Left renal cortex interstitium (tissue), 4 donors: ENCODE measurements at places on chromosomes 5 and 9. TPM values are rescaled to one million over a fixed set of nuclear protein-coding genes. Genes with fewer than 3 reads are reported as not detected.

DNA sequence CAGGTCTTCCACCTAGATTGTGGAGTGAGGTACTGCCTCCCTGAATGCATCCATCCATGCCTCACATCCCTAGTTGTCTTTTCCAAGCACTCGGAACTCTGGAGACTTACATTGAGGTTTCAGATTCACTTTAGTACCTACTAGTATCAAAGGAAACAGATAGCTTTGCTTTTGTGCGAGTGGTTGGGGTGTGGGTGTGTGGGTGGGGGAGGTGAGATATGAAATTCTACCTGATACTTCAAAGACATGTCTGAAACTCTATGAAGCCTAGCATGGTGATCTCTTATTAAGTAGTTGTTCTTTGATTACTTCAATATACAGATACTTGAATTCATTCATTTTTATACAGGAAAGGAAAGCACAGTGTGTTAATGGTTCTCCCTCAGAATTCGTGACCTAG, 64.4 kb downstream of the MCCC2 start:
- DNase-seq, result no peak

- no peak for DNase-seq
Observed at GRCh38 chr9:22098643-22099332, 89.7 kb upstream of the CDKN2B start.

DNA sequence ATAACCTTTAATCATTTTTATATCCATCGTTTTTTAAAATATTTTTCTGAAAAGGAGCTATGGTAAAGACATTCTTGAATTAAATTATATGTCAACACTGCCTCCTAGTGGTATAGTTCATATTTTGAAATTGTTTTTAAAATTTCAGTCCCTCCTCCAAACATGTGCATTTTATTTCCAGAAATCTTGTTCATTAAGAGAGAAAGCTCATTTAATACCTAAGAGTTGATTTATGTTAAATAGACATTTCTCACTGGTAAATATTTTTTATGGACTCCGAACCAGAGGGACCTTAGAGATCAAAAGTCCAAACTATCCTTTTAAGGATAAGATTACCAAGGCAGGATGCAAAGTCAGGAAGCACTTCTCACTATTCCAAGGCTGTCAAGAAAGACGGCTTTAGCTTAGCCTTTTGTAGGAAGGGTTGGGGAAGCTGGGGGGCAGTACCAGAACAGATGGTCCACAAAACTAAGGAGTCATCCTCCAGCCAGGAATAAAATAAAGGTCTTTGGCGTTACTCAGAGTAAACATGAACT, 21.6 kb downstream of the BHMT start:
- DNase-seq, result peak; percentile 36

Gene GABRP
- 3.6 TPM for polyA plus RNA-seq
